ENCODE measurements at places on chromosomes 4 and X.
A peak's percentile ranks its signal among the peaks of the same experiment; 100 is the strongest.

DNA sequence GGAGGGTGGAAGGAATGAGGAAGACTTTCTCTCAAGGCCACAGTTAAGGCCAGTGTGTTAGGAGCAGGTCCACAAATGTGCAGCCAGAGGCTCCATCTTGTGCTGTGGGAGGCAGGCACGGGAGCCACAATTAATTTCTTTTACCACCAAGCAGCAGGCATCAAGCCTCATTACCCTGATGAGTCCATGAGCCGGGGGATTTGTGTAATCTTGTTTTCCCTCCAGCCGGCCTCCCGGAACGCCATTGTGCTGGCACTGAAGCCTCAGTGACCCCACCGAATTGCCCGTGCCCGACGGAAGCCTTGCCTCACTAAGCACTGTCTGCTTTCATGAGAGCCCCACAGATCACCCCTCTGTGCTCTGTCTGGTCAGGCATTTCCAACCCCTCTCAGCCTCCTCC, 154.7 kb upstream of the STX18 start:
- no peak for DNase-seq

- no peak for DNase-seq
These were observed 64.3 kb upstream of the WDR17 start for GRCh38 chr4:176001151-176002006.

GRCh38 chr4:108169664-108170063, 932 bp upstream of the LEF1 start:
- no peak for DNase-seq

DNA sequence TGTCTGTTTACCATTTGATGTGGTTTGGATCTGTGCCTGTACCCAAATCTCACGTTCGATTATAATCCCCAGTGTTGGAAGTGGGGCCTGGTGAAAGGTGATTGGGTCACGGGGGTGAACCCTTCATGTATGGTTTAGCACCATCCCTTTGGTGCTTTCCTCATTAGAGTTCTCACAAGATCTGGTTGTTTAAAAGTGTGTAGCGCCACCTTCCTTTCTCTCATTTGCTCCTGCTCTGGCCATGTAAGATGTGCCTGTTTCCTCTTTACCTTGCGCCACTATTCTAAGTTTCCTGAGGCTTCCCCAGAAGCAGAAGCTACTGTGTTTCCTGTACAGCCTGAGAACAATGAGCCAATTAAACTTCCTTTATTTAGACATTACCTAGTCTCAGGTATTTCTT, 610.7 kb upstream of the ADGRL3 start:
- no peak for DNase-seq

GRCh38 chrX:17375367-17375636, 302 bp downstream of the NHS start:
- DNase-seq, result no peak

DNA sequence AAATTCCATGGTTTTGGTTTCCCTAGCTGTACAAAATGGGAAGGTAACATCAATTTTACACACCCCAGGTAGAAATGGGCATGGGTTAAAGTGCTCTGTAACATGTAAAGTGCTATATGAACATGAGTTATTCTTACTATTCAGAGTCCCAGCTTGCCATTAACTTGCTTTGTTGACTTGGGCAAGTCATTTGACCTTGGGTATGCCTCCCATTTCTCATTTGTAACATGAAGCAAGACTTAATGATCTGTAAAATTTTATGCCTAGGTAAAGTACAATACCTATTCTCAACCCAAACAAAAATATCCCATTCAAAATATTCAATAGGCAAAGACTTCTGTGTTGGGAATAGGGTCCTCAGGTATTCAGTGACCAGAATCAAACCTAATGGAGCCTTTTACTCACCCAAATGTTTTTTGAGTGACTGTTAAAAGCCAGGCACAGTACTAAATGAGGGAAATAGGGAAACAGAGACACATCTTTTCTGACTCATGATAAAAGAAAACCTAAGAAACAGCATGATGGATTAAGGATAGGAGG, 126.6 kb downstream of the SH3RF1 start:
- no peak for DNase-seq

GRCh38 chr4:105417624-105418023, 56.2 kb downstream of the PPA2 start:
- DNase-seq, result no peak

DNA sequence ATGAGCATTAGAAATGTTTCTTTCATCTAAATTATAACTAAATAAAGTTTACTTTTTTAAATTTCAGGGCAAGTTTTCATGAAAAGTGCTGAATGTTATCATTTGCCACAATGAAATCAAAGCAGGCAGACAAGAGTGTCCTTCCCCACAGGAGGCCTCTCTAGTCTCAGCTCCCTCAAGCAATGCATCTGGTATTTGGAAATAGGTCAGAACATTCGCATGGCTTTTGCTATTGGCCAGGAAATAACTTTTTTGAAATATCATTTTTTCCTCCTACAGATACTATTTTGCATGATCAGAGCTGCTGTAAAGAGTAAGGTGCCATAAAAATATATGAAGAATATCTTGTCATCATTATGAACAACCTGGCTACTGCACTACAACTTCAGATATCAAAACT, 41.1 kb downstream of the MAD2L1 start:
- no peak for DNase-seq

GRCh38 chrX:18871161-18871890, 112.6 kb downstream of the PHKA2 start:
- DNase-seq, result no peak

GRCh38 chrX:100895365-100896075, 21.4 kb upstream of the NOX1 start:
- no peak for DNase-seq

GRCh38 chr4:7929118-7929951, 10.3 kb downstream of the AFAP1 start:
- no peak for DNase-seq

GRCh38 chrX:12383196-12383595, 244.9 kb downstream of the FRMPD4 start:
- no peak for DNase-seq

- no peak for DNase-seq
These were observed 421.5 kb upstream of the GNPDA2 start for GRCh38 chr4:45147866-45148265.

GRCh38 chr4:186366326-186366725, 100.3 kb downstream of the F11 start:
- DNase-seq, result no peak

GRCh38 chr4:140137671-140138070, 16.3 kb downstream of the MAML3 start:
- DNase-seq, result no peak

- DNase-seq, result no peak
These were observed 215.0 kb downstream of the SCFD2 start for GRCh38 chr4:53150631-53151488.

DNA sequence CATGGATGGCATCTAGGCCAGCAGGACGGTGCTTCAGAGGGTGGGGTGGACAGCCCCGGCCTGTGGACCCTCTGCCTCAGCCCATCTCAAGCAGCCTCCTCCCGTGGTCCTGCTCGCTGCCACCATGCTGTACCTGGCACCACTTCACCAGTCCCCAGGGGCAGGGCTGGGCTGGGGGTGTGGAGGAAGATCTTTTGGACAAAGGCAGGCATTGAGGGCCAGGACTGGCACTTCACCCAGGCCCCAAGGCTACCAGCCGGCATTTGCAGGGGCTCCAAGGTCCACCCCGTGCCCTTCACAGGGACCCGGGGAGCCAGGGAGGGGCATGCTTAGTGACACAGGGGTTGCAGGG, 713 bp downstream of the PLXNB3 start:
- peak; percentile 16 for DNase-seq

DNA sequence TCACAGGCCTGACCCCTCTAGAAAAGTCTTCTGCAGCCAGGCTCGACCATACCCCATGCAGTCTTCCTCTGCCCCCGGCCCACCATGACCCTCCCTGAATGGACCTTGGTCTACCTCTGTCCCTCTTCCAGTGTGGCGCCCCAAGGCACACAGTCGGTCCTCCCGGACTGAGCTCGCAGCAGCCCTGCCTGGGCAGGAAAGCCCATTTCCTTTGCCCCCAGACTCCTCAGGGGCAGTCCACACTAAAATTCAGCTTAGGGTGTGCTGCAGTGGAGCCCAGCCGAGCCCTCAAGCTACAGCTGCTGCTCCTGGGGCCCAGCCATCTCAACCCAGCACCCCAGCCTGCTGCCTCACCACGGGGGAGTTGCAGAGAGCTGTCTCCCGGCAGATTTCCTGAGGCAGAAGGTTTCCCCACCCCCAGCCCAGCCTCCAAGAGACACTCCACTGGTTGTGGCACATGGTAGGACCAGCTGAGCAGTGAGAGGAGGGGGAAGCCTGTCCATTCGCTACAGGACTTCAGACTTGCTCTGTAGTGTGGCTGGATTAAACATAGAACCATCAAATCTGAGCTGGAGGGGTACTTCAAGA, 37.5 kb upstream of the IQSEC2 start:
- no peak for DNase-seq

DNA sequence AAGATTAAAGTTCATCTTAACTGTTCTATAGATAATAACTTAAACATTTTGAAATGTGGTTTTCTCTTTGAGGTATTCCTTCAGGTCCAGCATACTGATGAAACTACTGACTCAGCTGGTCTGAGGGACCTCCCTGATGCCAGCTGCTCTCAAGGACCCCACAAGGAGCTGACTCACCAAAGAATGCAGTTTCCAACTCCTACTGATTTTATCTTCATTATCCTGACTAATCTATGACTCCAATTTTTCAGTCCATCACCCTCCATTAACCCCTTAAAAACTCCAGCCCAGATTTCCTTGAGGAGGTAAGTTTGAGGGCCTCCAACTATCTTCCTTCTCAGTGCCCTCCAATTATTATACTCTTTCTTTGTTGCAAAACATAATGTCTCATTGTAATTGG, 1.4 kb upstream of the UGT2B4 start:
- DNase-seq, result no peak

- DNase-seq, result no peak
These were observed 60.8 kb downstream of the USP9X start for GRCh38 chrX:41145920-41146608.

DNA sequence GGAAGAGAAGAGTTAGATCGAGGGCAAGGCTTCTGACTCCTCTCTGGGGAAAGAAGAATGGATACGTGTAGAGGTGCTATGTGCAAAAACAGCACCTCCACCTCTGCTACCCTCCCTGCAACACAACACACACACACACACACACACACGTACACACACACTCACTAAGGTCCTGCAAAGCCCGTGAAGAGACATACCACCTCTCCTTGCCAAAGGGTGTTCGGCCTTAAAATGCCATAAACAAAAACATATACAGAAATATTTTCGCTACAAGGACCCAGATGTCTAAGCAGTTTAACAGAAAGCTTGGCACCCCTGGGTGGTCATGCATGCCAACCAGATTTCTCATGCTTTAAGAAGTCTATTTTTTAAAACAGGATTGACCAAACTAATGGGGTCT, 1.5 kb downstream of the TIFA start:
- DNase-seq, result no peak

DNA sequence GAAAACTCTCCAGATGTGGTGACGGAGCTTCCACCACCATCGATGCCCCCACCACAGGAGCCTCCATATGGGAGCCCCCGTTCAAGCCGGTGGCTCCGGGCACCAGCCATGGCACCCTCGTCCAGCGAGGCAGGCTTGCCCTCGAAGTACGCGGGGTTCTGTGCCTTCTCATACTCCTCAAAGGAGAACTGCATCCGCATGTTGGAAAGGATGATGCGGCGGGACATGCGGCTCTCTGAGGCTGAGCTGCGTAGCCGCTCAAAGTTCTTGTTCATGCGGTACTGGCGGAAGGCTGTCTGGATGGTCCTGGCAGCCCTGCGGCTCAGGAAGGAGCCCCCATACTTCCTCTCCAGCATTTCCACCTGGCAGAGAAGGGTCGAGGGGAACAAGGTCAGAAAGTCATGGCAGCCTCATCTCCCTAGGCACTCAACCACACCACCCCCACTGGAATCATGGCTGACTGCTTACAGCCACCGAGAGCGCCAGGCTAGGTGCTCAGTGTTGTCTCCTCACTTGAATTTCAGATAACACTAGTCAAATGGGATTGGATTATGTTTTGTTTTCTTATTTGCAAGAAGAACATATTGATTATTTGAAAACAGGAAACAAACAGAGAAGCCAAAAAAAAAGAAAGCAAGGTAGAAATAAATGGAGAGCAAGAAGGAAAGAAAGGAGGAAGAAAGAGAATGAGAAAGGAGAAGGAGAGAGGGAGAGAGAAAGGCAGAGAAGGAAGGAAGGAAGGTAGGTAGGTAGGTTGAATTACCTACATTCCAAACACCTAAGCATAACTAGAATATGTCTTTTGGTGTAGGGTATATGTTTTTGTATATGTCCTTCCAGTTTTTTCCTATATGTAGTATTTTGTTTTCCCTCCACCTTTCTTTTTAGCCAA, 26.6 kb downstream of the IQSEC2 start:
- DNase-seq, result no peak

- DNase-seq, result peak; percentile 82
These were observed at the start of gene PLXNB3 for GRCh38 chrX:153763989-153764755. PLXNB3 (plus strand) TSS chrX:153764249; CDS start chrX:153765536, 1,287 bp downstream.

- DNase-seq, result no peak
These were observed 251.6 kb downstream of the ADGRA3 start for GRCh38 chr4:22264261-22264660.

GRCh38 chr4:160110891-160111290, 1008.0 kb downstream of the RAPGEF2 start:
- no peak for DNase-seq

GRCh38 chr4:37463033-37463856, 218.7 kb downstream of the NWD2 start:
- no peak for DNase-seq

DNA sequence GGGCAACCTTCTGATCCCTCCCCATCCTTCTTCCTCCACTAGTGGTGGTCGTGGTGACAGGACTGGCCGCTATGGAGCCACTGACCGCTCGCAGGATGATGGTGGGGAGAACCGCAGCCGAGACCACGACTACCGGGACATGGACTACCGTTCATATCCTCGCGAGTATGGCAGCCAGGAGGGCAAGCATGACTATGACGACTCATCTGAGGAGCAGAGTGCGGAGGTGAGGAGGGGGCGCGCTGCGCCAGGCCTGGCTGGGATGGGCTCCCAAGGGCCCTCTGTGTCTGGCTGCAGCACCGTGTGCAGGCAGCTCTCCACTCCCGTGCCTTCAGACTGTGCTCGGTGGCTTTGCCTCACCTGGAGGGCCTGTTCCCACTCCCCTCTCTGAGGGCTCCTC, 24.3 kb downstream of the RBM10 start:
- no peak for DNase-seq
